AG04450 (cell line): ENCODE measurements at places on chromosomes 7 and 10. TPM values are rescaled to one million over a fixed set of nuclear protein-coding genes. Genes with fewer than 3 reads are reported as not detected.

The ZNF248 gene
- polyA plus RNA-seq: 7.3 and 10.2 TPM in 2 replicates

The GPR141 gene
- not detected in 2 replicates for polyA plus RNA-seq

The ACSL5 gene
- polyA plus RNA-seq: 1.8 and 2.0 TPM in 2 replicates

The AIMP2 gene
- 58.5 and 60.3 TPM in 2 replicates for polyA plus RNA-seq

The EPHB4 gene
- 43.8 and 46.5 TPM in 2 replicates for polyA plus RNA-seq
